ENCODE measurements at places on chromosomes 11 and 22.

- DNase-seq: no peak
These were observed 4.9 kb downstream of the SLCO2B1 start for GRCh38 chr11:75155570-75156422.

DNA sequence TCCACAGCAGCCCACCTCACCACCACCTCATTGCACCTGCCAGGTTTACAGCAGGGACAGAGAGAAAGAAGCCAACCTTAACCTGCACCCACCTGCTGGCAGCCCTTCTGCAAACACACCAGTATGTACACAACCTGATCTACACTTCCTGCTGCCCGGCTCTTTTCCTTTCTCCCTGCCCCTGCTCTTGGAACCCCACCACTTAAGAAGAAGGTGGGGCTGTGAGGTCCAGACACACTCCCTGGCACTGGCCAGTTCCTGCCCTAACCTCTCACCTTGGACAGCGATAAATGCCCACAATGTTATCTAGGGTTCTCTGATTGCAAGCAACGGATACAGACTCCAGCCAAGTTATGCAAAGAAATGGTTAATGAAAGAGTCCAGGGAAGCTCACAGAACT is 10.8 kb upstream of the SLC35C1 start:
- no peak for DNase-seq

- no peak for DNase-seq
These were observed 58.3 kb upstream of the TCF20 start for GRCh38 chr22:42328784-42329145.

DNA sequence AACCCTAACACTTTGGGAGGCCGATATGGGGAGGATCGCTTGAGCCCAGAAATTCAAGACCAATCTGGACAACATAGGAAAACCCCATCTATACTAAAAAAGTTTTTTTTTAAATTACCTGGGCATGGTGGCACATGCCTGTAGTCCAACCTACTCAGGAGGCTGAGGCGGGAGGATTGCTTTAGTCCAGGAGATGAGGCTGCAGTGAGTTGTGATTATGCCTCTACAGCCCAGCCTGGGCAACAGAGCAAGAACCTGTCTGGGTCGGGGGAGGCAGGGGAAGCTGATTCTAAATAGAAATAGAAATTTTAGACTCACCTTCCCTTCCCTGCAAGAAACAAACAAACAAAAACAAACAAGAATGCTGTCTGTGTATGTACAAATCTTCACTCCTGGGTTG is 52.9 kb upstream of the PRODH start:
- DNase-seq: no peak

DNA sequence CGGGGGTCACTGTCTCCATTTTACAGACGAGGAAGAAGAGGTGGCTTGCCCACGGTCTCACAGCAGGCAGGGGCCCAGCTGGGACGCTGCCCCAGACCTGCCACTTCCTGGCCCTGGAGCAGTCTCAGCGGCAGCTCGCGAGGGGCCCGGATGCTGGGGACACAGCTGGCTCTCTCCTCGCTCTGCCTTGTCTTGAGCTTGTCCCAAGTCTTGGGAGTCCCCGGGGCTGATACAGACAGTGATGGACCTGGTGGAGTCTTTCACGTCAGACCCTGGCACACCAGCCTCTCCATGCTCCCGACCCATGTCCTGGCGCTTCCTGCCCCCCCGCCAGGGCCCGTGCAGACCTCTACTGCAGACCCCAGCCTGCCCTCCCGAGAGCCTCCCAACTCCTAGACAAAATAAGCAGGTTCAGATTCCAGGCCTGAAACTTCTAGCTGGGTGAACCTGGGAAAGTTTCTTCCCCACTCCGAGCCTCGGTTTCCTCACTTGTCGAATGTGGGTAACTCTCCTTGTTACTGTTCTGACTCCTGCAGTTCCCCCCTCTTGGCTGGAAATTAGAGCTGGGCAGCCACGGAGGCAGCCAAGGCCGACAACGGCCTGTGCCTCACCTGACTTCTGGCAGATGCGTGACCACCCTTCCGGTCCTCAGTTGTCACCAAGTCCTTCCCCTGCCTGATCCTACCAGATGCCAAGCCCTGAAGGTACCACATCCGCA is 145.4 kb downstream of the CACNA1I start:
- DNase-seq: no peak

DNA sequence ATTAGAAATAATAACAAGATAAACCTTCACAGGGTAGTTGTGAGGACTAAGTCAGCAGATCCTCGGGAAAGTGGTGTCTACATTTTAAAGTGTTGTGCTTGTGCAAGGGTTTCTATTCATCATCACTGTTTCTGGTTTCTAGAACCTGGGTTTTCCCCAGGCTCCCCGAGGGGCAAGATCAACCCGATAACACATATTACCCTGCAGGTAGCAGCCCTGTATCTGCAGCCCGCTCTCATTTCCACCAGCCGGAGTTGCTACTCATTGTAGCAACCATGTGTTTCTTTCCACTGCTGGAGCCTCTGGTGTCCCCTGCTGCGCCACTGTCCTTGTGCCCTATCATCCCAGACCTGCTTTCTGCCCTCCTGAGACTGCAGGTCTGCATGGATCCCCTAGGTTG is 67.0 kb downstream of the MIAT start:
- DNase-seq: no peak

DNA sequence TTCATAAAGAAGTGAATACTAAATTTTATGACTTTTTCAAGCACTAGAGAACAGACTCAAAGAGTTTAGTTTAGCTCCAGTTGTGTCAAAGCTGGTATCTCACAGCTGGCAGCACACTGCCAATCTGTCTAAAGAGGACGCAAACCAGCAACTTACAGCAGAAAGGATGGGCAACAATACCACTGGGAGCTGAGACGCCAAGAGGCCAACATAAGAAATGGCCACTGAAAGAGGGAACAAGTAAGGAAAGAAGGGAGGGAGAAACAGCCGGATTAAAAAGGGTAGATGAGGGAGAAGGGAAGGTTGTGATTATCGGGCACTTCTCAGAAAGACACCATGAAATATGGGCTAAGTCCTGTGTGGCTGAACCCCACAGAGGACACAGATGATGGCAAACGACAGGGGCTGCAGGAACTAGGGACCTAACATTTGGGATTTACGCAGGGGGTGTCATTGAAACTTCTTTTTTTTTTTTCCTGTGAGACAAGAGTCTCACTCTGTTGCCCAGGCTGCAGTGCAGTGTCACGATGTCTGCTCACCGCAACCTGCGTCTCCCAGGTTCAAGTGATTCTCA is 41.7 kb downstream of the SERPIND1 start:
- no peak for DNase-seq

DNA sequence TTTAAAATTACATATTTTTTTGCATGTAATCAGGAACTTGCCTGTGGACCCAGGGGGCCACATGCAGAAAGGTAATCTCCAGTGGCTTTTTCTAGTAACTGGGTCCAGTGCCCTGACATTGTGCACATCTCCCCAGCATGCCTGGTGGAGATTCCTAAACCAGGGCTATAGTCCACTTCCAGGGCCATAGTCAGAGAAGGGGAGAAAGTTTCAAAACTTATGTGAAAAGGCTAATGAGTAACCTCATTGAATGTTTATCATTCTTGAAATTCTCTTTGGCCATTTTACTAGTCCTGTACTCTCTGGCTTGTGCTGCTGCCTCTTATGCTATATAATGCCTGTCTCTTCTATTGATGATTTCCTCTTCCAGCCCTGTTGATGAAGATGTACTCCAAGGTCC is 47.8 kb downstream of the BARX2 start:
- no peak for DNase-seq

GRCh38 chr22:47794851-47795250 is 1032.4 kb downstream of the TBC1D22A start:
- no peak for DNase-seq

- no peak for DNase-seq
These were observed 38.5 kb downstream of the GAB2 start for GRCh38 chr11:78379039-78379670.

DNA sequence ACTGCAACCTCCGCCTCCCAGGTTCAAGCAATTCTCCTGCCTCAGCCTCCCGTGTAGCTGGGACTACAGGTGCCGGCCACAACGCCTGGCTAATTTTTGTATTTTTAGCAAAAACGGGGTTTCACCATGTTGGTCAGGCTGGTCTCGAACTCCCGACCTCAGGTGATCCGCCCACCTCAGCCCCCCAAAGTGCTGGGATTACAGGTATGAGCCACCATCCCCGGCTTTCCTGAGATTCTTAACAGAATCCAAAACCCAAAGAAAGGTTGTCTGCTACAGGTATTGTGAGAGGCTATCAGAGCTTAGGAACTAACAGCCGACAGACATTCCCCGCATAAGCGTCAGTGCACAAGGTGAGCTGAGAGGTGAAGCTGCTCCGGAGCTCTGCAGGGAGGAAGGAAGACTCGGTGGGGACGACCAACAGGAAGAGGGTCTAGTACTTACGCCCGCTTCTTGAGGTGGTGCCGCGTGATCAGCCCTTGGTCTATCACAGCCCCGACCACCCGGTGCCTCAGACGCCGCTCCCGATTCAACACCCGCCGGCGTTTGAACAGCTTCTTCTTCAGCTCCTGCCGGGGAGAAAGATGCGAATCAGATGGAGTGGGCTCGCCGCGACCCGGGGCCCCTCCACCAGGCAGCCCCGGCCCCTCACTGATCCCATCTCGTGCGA is 470 bp downstream of the C11orf98 start:
- peak; percentile 53 for DNase-seq

- DNase-seq: no peak
These were observed 72.6 kb upstream of the GRAMD1B start for GRCh38 chr11:123357353-123357989.

DNA sequence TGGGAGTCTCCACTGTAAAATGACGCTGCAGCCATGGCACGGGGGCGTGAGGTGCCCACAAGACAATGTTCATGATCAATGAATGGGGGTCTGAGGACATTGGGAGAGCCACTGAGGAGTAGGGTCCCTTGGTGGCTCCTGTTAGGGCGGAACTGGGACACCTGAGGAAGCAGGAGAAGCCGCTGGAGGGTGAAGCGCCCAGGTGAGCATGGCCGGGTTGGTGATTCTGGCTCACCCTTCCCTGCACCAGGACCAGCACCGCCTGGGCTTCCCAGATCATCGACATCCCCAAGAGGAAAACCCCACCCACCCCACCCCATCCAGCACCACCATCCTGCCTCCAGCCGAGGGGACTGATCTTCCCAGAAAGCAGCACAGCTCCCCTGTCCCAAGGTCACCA is 30.6 kb downstream of the SHANK2 start:
- DNase-seq: no peak

DNA sequence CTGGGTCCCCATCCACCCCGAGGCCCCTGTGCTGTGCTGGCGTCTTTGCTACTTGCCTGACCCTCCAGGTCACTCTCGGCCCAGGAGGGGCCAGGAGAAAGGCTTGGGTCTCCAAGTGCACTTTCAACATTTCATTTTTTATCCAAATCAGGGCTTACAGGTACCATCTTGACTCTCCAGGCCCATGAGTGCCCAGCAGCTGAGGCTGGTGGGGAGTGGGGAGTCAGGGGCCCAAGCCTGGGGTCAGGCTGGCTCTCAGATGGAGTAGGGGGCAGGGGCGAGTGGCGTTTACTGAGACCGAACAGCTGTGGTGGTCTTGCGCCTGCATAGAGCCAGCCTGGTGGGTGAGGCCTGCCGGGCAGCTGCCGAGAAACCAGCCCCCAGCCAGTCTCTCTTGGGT is 61.6 kb downstream of the MPPED1 start:
- no peak for DNase-seq
